Activated T-cell treated with anti-CD3 and anti-CD28 coated beads, Interleukin-2, amount 50 U/mL, for 4 hours (primary cell): ENCODE measurements at places on chromosomes 16 and 17. TPM values are rescaled to one million over a fixed set of nuclear protein-coding genes. Genes with fewer than 3 reads are reported as not detected.

The GPRC5C gene
- 0.76 TPM for total RNA-seq

- no peak for DNase-seq
Observed at GRCh38 chr17:20032636-20033035, 23.5 kb downstream of the SPECC1 start.

- no peak for DNase-seq
Observed at GRCh38 chr16:56252835-56253234, 61.5 kb downstream of the GNAO1 start.

- no peak for DNase-seq
Observed at GRCh38 chr17:1707107-1707506, 3.1 kb downstream of the TLCD2 start.
